ENCODE measurements at places on chromosomes 5 and 9.

- DNase-seq = no peak
Measured at GRCh38 chr5:138241688-138242571, 28.8 kb upstream of the CDC23 start.

GRCh38 chr5:125180231-125180829 is 433.9 kb upstream of the ZNF608 start:
- DNase-seq = no peak

GRCh38 chr9:71352837-71353236 is 231.4 kb upstream of the TRPM3 start:
- DNase-seq = no peak

GRCh38 chr5:115549154-115549553 is 4.6 kb upstream of the FEM1C start:
- no peak for DNase-seq

- no peak for DNase-seq
Measured at GRCh38 chr5:181181650-181182565, 23.1 kb downstream of the TRIM7 start.

GRCh38 chr5:178866946-178867345 is 7.2 kb downstream of the ZNF354B start:
- no peak for DNase-seq

DNA sequence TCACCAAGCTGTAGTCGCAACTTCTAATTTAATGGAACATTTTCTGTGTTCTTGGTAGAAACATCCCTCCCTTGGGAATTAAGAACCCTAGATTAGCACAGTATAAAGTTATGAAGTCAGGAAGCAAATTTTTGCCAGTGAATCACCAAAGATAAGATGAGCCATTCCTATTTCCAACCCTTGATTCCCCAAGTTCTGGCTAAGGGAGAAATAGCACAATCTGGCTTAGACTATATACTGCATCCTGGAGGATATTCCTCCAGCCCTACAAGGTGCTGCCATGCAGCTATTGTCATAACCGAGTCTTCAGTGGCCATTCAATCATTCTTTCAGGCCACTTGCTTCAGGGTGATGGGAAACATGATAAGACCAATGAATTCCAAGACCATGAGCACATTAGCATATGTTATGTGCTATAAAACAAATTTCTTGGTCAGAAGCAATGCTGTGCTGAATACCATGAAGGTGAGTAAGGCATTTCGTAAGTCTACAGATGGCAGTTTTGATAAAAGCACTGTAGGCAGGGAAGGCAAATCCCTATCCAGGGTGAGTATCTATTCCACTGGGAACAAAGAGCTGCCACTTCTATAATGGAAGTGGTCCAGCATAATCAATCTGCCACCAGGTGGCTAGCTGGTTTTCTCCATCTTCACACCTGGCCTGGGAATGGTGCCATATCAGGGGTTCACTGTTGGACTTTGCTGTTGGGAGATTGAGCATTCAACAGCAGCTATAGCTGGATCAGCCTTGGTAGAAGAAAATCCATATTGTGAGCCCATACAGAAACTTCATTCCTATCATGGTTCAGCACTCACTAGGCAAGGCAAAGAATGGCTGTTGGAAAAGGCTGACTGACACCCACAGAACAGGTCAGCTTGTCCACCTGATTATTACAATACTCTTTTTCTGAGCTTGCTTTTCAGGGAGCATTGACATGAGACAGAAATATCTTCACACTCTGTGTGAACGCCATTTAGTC is 19.6 kb upstream of the ARL15 start:
- no peak for DNase-seq

GRCh38 chr5:77630114-77630680 is 8.3 kb downstream of the OTP start:
- DNase-seq = no peak

DNA sequence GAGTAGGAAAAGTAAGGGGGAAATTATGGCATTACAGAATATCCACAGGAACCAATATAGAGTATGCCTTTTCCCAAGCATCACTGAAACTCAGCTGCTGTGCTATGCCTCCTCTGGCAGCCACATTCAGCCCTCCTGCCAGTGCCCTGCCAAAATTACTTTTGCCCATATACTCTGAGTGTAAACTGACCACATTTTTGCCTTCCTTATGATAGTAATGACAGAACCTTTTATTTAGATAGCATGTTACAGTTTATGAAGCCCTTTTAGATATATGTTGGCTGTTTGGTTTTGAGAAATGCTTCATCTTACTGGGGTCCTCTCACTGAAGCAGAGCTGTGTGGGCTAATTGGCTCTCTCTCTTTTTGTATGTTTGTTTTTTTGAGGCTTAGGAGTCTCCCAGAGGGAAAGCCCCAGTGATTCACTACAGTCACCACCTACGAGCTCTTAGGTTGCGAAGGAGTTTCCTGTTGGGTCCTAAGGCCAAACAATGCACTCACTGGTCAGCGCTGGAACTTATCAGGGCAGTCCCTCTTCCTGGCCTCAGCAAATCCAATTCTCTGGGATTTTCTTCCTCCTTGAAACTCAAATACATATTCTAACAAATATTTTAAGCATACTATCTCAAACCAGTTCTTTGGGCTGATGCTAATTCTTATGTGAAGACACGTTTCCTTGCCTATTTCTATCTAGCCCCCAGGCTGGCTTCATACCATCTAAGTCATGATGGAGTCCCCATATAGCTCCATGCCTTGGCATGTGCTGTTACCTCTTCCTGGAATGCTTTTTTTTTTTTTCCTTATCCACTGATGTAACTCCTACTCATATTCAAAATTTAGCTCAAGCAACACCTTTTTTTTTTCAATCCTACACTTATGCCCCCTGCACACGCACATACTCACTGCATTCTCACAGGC is 3.7 kb downstream of the PHF24 start:
- no peak for DNase-seq

GRCh38 chr9:35374436-35374835 is 115.5 kb upstream of the RUSC2 start:
- DNase-seq = no peak

- no peak for DNase-seq
Measured at GRCh38 chr9:89929673-89930480, 325.1 kb downstream of the GADD45G start.

- no peak for DNase-seq
Measured at GRCh38 chr9:76592974-76593347, 134.0 kb downstream of the GCNT1 start.

GRCh38 chr5:55554585-55555202 is 19.9 kb upstream of the PLPP1 start:
- no peak for DNase-seq

- peak; percentile 76 for DNase-seq
Measured at GRCh38 chr5:176573564-176574296, 24.6 kb downstream of the CDHR2 start.

DNA sequence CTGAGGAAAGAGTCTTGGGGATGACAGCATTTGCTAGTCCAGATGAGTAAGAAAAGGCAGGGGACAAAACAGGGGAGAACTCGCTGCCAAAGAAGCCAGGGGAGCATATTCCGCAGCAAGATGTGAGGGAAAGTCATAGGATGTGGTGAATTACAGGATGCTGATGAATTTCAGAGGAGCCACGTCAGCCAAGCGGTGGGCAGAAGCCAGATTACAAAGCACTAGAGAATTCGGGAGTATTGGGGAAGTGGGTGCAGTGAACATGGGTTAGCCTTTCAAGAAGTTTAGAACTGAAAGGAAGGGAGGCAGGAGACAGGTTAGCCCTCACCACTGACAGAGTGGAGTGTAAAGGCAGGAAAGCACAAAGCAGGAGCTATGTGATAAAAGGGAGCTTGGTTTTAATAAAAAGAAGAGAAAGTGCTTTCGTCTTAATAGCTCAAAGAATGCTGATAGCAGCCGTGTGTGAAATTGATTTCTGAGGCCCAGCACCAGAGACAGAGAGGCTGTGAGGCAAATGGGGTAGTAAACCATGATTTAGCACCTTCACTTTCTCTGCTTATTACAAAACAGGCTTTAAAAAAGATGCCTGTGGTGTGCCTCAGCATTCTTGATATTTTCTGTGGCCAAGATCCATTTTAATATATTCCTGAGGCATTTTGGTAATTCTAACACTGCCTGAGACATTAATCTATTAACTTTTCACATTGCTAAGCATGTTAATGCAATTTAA is 16.9 kb downstream of the ADAMTSL1 start:
- no peak for DNase-seq

DNA sequence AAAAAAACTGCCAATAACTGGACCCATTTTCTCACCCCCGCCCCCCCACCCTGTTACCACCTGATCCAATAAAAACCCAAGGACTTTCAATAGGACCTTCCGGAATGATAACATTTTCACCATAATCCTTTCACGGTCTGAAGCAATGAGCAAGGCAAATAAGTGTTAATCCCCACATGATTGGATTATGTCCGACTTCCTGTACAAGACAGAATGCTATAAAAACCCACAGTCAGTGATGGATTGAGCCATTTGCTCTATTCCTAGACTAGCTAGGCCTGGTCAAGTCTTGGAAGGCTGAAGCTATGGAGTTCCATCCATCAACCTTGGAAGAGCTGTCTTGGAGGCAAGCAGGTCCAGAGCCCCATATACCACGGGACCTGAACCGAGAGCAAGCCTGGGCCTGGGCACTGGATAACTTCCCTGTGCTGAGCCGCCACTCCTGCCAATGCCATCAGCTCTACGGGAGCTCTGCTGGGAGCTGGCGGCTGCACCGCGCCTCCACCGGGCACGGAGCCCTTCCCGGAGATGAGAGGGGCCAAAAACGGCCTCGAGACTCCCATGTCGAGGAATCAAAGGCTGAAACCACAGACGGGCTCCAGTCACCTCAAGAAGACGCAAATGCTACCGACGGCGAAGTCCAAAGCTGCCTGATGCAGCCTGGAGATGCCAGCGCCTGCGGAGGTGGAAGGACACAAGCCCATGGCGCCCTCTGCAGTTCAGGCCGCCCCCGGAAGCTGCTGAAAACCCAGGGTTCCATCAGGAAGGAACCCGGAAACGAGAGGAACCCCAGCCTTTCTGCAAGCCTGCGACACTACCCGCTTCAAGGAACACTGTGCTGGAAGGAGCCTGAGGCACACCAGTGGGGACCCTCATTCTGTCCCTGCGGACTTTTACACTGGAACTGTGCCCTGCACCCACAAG is 69.2 kb downstream of the ANXA2R start:
- DNase-seq = no peak

GRCh38 chr9:91185193-91185886 is 176.4 kb downstream of the AUH start:
- DNase-seq = no peak

- DNase-seq = no peak
Measured at GRCh38 chr5:2374703-2375102, 376.8 kb downstream of the IRX2 start.

GRCh38 chr5:68187268-68188055 is 28.1 kb upstream of the PIK3R1 start:
- DNase-seq = no peak

DNA sequence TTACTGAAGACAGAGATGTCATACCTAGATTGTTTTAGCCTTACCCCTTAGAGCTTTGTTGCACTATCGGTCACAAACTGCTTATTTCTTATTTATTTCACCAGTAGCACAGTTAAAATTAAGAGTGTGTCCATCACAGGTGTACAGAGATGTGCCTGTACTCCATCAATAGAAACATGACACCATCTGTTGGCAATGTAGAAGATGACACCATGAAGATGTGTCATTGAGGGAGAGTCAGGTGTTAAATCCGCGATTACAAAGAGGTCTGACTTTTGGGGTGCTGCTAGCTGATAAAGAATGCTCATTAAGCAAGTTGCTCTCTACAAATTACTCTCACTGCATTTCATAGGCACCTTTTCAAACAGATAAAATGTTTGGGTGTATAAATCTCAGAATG is 164.4 kb downstream of the SMARCA2 start:
- no peak for DNase-seq

- no peak for DNase-seq
Measured at GRCh38 chr9:90939351-90939750, 137.7 kb downstream of the SYK start.

DNA sequence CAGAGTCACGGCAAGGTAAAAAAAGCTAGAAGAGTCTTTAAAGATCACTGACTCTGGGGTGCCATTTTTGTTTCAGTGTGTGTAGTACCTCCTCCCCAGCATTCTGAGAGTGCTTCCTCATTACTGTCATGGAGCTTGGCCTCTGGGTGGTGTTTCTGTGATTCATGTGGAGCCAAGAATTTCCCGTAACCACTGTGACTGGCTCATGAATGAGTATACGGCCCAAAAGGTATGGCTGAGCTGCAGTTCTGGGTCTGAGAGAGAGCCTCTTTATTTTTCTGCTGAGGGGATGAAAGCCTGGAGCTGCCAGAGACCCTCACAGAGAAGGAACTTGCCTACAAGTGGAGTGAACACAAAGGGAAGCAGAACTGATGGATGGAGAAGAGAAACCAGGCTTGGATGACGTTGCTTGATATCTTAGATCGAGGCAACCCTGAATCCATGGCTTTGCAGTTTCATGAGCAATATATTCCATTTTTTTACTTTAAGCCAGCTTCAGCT is 85.6 kb downstream of the PTTG1 start:
- no peak for DNase-seq

DNA sequence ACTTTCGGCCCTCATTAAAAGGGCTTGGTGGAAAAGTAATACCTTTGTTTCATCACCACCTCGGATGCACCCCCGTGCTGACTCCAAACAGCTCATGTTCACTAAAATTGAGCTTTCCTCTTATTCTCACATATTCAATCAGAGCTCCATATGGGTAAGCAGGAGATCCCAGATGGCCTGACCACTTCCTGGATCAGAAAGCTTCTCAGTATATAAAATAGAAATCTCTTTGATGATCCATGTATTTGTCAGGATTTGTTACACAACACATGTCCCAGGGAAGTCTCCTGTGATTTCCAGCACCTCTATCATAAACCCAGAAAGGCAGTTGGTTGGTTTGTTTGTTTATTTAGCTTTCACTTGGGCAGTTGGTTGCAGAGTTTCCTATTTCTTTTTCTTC is 402.0 kb downstream of the MLLT3 start:
- DNase-seq = no peak

GRCh38 chr9:70073756-70074155 is 30.1 kb downstream of the MAMDC2 start:
- DNase-seq = no peak

DNA sequence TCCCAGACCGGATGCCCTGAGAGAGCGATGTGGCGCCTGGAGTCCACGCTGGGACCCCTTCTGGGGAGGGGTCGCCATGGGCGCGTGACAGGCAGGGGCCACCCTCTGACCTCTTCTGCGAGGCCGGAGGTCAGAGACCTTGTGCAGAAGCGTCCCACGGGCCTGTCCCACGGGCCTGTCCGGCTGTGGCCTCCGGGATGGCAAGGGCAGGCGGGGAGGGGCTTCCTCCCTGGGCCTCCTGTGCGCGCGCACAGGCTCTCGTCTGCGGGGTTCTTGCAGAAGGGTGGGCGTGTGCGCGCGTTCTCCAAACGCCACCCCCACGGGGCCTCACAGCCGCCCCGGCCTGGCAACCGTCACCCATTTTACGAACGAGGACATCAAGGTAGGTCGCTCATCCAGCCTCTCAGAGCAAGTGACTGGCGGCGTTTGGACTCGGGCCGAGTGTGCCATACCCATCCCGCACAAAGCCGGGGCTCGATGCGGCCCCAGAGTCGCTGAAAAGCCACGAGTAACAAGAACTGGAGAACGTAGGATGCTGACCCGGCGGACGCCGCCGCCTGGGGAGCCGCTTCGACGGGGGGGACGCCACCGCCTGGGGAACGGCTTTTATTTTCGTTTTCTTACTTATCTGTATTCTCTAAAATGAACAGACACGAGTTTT is 897 bp downstream of the AHRR start:
- no peak for DNase-seq

- DNase-seq = no peak
Measured at GRCh38 chr5:87081511-87082372, 185.9 kb upstream of the RASA1 start.

All from stimulated activated CD4-positive, alpha-beta T cell treated with anti-CD3 and anti-CD28 coated beads, TNF-alpha, amount 100 ng/mL, for 1 hour (primary cell).